ENCODE measurements at places on chromosomes 2 and 18.
A peak's percentile ranks its signal among the peaks of the same experiment; 100 is the strongest.

- DNase-seq, result no peak
These were observed at the start of gene UCN for GRCh38 chr2:27308359-27308881. Gene UCN (minus strand): TSS chr2:27308445. CDS start chr2:27307895, 550 bp downstream.

GRCh38 chr18:63409301-63409700, 13.0 kb downstream of the VPS4B start:
- no peak for DNase-seq

GRCh38 chr2:73174941-73175662, 27.3 kb upstream of the NOTO start:
- DNase-seq, result no peak

DNA sequence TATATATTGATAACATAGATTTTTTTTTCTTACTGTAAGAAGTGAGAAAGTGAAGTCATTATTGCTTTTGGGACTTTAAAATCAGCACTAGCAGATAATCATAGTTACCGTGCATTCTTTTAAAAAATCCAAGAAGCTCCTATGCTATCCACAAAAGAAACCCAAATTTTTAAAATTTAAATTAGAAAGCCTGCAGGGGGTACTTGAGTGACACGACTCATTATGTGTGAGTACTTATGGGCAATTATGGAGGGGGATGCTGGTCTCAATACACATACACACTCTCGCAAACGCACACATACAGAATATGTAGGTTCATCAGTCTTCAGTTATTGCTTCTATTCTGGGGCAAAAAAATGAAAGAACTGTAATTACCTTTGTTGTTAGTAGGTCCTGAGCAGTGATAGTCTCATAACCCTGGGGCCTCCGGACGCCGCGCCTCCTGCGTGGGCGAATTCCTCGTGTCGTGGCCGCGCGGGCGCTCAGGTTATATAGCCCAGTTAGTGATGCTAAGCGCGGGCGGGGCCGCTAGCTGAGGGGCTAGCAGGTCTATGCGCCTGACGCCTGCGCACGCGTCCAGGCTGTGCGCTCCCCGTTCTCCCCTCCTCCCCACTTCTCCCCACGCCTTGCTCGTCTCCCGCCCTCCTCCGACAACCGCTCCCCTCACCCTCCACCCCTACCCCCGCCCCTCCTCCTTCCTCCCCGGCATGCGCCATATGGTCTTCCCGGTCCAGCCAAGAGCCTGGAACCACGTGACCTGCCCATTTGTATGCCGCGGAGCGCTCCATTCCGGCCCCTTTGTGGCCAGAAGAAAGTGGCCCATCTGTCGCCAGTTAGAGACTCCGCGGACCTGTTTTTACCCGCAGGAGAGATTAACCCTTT, at the start of gene NEUROD1:
TSS of gene NEUROD1 (minus strand) at position 463 of the 882 bp plus-strand sequence. CDS start 1,657 bp downstream, outside the sequence.
- DNase-seq, result no peak

- no peak for DNase-seq
These were observed at the start of gene M1AP for GRCh38 chr2:74648009-74648443. Gene M1AP (minus strand): TSS chr2:74648330. CDS start chr2:74640275, 8,055 bp downstream.

DNA sequence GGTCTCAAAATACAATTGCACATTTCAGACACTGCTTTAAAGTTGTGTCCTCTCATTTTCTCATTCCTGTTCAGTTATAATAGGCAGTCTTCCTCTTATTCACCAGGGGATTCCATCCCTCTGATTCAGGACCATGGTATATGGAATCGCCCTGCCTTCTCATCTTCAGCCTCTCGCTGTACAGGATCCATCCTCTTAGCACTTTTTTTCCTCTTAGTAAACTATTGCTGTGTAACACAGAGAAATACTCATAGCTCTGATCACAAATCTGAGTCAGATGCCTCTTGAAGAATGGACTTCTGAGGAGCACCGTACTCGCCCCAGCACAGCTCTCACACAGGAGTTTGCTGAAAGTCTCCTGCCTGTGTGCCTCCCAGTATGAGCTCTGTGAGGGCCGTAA, 11.3 kb downstream of the RMP24 start:
- no peak for DNase-seq

GRCh38 chr2:189466656-189467055, 25.4 kb downstream of the WDR75 start:
- peak; percentile 15 for DNase-seq

- no peak for DNase-seq
These were observed 658.7 kb downstream of the EPHA4 start for GRCh38 chr2:220913384-220913783.

DNA sequence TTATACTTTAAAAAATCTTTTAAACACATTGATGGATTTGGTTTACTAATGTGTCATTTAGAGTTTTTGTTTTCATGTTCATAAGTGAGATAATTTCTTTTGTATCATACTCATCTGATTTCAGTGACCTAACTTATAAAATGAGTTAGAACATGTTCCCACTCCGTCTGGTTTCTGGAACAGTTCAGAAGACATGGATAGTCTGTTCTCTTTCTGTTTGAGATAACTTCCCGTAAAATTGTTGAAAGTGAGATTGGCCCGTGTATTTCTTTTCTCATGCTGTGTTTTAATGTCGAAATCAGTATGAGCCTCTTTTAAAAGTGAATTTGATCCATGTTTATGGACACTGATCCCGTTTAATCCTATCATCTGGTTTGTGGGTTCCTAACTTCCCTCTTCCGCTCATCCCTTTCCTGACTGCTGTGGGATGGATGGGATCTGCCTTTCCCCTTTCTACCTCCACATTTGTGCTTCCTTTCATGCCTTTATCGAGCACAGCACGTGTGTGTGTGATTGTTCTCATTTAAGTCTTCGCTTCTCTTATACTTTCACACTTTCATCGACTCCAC, 78.9 kb downstream of the COPS8 start:
- no peak for DNase-seq

- DNase-seq, result no peak
These were observed 5.1 kb upstream of the MALT1 start for GRCh38 chr18:58666176-58666575.

- no peak for DNase-seq
These were observed 184.4 kb upstream of the DOK6 start for GRCh38 chr18:69216321-69216720.

DNA sequence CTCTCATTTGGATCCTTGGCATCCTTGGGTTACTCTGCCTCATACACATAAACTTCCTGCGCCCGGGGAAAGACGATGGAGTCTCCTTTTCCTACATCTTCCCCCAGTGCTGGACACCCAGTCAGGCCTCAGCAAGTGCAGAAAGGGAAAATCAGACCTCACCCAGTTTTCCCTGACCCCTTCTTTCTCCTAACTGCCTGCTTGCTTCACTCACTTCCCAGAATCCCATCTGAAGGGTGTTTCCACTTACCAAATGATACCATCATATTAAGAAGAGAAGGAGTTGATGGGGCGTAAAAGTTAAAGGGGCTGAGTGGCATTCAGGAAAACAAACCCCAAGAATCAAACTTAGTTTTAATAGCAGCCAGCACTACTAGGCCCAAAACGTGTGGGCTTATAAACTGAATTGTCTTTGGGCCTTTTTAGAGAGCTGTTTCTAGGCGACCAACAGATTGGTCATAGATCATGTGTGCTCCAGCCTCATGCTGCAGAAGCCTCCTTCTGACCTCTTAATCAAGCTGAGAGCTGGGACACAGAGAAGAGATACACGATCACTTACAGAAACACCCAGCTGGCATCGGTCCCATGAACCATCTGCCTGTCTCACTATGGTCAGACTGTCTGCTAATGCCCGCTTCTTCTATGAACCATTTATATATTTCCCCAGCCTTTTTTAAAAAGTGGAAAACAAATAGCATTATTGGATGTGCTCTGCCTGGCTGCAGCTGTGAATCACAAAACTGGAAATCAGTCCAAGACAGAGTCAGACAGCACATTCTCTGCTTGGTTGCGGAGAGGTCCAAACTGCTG, 165.7 kb upstream of the SLC14A2 start:
- DNase-seq, result no peak

GRCh38 chr2:64655018-64655664, 1.4 kb upstream of the SERTAD2 start:
- no peak for DNase-seq

GRCh38 chr2:10863837-10864236, 47.9 kb upstream of the KCNF1 start:
- DNase-seq, result no peak

- no peak for DNase-seq
These were observed 193.7 kb downstream of the DNER start for GRCh38 chr2:229520691-229521096.

DNA sequence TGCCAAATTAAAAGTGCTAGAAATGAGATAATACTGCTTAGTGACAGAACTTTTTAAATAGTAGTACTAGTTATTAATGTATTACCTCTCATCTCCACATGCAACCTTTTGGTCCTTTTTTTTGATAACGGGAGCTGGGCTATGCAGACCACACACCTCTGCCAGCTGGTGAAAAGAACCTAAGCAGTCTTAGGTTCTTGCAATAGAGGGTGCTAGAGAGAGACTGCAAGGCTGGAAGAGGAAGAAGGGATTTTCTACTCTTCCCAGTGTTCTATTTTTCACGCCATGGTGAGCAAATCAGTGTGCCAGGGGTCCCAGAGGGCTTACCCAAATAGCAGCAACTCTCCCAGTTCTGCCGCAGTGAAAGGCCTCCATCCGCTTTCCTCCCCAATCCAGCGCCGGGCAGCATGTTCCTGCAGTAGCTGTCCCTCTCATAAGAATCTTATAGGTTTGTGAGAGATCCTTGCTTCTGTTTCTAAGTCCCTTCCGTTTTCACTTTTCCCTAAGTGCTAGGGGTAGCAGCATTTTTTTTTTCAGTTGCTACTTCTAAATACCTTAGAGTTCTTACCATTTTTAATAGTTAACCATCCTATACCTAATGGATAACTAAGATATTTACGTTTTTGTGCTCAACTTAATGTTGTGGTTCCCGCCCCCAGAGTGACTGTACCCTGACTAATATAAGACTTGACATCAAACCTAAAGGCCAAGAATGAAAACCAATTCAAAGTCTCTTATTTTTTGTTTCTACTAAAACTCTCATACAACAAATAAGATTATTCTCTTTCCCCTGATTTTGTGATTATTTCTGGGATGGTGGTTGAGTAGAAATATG, 69.4 kb upstream of the UBE2E3 start:
- no peak for DNase-seq

- DNase-seq, result peak; percentile 57
These were observed 422.5 kb downstream of the LPIN1 start for GRCh38 chr2:12168791-12169388.

DNA sequence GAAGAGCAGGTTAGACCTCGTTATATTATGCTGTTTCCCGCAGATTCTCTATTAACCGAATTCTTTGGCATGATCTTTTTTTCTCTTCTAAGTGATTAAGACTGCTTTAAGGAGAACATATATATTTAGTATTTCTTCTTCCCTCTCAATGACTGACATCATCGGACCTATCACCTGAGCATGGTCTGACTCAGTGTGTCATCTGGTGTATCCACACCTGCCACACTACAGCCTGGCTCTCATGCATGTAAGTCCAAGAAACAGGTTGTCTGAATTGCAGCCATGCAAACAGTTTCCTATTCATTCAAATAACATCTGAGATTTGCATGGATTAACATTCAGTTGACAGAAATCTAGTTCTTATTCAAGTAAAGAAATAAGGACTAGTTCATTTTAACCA, 55.1 kb upstream of the CWC22 start:
- DNase-seq, result no peak

GRCh38 chr18:63787673-63788072, 12.5 kb downstream of the SERPINB7 start:
- DNase-seq, result no peak

GRCh38 chr2:236510034-236510433, 59.6 kb upstream of the ACKR3 start:
- DNase-seq, result no peak

DNA sequence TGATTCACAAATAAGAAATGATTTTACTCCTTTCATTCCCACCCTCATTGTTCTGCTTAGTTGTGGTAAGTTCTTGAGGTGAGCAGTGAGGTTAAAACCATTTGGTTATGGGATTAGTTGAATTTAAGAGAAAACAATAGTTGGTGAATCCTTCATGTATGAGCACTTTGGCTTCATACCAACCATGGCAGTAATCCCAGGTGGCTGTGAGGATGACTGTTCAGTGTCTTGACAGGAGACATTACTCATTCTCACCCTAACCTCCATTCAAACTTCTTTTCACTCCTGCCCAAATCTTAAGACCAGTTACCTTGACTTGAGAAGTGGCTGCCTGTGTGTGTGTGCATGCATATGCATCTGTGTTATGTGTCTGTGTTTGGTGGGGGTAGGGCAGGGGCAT, 143.1 kb downstream of the SETBP1 start:
- DNase-seq, result no peak

GRCh38 chr18:53698907-53699306, 525.6 kb downstream of the MBD2 start:
- DNase-seq, result no peak

GRCh38 chr2:239551206-239551605, 150.4 kb upstream of the HDAC4 start:
- no peak for DNase-seq

GRCh38 chr2:168961450-168962229, 60.5 kb downstream of the G6PC2 start:
- DNase-seq, result peak; percentile 68

DNA sequence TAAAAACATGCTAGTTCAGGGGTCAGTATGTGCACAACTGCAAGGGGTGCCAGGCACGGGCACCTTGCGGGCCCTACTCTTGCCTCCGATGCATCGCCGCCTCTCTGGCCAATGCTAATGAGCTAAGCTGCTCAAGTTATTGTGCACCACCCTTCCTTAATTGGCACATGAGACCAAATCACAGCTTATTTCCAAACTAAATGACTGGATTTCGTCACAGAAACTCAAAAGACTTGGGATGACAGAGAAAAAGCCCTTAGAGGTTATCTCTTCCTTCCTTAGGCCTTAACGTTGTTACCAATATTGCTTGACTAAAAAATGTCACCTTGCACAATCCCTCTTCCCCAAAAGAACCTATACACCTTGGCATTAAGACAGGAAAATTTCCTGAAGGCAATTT, 7.7 kb downstream of the RNF149 start:
- no peak for DNase-seq

DNA sequence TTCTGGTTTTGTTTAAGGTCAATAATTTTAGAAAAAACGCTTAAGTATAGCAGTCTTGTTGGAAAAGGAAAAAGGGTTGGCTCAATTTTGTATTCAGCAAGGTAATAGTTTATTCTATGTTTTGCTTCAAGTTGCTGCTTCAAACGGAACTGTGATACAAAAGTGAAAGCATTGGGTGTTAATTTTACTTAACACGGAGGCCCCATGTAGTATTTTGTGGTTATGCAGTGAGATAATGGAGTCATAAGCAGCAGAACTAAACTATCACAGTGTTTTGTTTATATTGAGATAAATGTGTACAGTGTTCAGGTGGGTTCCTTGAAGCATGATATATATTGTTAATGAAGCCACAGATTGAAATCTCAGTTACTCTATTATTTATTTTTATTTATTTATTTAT, 67.0 kb upstream of the LYPD6B start:
- DNase-seq, result no peak

DNA sequence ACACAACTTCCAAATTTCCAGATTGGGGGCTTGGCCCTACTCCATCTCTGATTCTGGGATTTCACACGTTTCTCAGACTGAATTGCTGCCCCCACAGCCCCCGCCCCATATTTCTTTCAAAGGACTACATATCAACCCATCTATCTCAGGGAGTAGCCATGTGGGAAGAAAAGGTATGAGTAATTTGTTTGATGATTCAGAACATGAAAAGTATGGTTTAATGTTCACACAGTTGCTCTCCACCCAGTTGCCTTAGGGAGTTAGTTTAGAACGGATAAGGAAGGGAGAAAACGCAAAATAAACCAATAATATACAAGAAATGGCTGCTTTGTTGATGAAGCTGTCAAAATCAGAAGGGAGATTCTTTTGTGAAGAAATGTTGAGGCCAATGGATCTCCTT, 145.1 kb downstream of the PIEZO2 start:
- DNase-seq, result no peak

- no peak for DNase-seq
These were observed 486.3 kb downstream of the ARHGAP15 start for GRCh38 chr2:143615562-143615961.
